Fibroblast of skin of right quadriceps (primary cell): ENCODE measurements at places on chromosomes 16 and 17.

- DNase-seq: no peak
Observed at GRCh38 chr16:50155925-50156324, 2.8 kb downstream of the TENT4B start.

- DNase-seq: no peak
Observed at GRCh38 chr16:77938913-77939312, 83.4 kb upstream of the CLEC3A start.

- DNase-seq: no peak
Observed at GRCh38 chr17:49742166-49742638, 21.7 kb downstream of the FAM117A start.

DNA sequence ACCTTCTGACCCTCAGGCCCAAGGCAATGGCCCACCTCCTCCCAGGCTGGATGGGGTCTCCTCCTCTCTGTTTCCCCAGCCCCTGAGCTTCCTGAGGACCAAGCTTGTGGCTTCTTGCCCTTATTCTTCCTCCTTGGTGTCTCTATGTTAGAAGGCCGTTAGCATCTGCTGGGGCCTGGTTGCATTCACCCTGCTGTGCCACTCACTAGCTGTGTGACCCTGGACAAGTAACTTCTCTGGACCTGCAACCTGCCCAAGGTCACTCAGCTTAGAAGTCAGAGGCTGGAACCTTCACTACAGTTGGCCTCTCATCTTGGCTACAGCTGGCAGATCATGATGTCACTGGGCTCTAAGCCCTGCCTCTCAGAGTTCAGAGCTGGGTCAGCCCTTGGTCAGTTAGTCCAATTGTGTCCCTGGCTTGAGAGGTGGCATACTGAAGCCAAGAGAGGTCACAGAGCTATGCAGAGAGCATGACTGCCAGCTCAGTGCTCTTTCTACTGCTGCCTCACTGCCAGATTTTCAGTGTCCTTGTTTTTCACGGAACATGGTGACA lies 3.0 kb downstream of the MT2A start:
- no peak for DNase-seq

GRCh38 chr17:33086041-33086440 lies 94.4 kb downstream of the SPACA3 start:
- no peak for DNase-seq

DNA sequence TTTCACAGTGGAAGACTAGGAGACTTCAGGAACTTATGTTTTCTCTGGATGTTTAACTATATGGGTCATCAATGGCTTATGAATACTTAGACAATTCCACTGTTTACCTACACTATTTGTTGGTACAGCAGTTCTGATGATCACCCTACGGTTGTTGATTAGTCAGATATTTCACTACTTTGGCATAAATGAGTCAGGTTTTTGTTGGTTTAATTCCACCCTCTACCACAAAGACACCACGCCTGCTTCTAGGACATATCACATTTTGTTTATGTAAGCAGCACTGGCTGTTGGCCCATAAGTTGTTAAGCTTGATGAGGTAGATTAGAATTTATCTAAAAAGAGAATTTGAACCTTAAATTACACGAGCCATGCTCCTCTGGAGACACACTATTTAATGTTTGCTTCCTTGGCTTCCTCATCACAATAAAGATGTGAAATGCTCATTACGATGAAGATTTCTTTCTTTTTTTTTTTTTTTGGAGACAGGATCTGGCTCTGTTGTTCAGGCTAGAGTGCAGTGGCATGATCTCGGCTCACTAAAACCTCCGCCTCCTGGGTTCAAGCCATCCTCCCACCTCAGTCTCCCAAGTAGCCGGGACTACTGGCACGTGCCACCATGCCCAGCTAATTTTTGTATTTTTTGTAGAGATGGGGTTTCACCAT lies 4.3 kb downstream of the GDE1 start:
- peak; percentile 15 for DNase-seq

GRCh38 chr17:5955764-5956163 lies 114.4 kb upstream of the WSCD1 start:
- DNase-seq: no peak

GRCh38 chr17:50934672-50935220 lies 68.6 kb upstream of the TOB1 start:
- DNase-seq: no peak

DNA sequence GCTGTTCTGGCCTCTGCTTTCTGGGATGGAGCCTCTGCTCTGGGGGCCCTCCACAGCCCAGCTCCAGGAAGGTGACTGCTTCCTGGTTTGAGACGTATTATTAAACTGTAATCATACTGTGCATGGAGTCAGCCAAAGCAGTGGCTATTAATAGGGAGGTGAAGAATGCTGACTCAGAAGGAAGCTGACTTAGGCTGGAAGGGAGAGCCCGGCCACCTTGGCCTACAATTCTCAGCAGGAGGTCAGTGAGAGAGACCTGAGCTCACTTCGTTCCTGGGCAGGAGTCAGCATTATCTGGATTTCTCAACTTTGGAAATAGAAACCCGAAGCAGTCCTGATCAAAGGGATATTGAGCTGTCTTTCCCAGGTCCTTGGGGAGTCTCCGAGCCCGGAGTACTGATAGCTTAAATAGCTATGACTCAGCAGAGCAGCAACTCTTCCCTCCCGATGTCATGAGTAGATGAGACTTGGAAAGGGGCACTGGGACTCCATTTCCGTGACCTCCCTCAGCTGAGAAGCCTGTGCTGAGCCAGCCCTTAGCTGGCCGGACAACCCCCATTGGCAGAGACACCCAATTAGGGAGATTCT lies 91.8 kb downstream of the YPEL2 start:
- DNase-seq: peak; percentile 89

DNA sequence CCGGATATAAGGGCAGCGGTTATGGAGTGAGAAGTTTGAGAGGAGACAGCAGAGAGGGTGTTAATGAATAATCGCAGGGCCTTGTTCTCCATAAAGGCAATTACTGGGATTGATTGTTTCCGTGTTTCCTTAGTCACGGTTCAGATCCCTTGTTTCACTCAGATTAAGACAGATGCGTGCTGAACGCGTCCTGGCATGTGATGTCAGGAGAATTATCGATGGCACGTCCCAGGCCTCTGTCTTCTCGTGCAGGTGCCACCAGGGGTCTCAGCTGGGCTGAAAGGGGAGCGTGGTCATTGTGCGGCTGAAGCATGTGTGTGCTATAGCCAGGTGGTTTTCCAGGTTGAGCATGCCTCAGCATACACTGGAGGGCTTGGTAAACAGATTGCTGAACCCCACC lies 142.4 kb upstream of the NOL11 start:
- DNase-seq: no peak

GRCh38 chr17:77266891-77267341 lies 126.1 kb downstream of the SEC14L1 start:
- DNase-seq: peak; percentile 88

GRCh38 chr16:80969114-80969484 lies 37.6 kb downstream of the CMC2 start:
- no peak for DNase-seq

DNA sequence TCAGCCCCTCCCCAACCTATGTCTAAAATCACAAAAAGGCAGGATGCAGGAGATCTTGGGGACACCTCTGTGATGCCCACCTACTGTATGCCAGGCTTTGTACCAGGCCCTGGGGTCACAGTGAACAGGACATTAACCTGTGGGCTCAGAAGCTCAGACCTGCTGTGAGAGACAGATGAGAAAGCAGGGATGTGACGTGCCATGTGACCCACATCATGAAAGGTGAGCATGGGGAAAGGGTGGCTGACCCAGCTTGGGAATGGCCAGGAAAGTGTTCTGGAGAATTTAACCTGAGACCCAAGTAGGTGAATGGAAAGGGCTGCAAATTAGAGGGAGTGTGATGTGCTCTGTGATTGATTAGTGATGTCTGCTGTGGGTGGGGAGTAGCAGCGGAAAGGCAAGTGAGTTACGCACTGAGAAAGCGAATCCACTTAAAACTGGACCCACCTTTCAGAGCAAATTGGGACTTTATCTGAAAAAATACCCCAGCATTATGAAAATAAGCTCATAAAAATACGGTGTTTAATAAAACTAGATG lies 132.2 kb downstream of the IRF8 start:
- no peak for DNase-seq

GRCh38 chr17:71164561-71164960 lies 956.3 kb upstream of the SOX9 start:
- DNase-seq: no peak

DNA sequence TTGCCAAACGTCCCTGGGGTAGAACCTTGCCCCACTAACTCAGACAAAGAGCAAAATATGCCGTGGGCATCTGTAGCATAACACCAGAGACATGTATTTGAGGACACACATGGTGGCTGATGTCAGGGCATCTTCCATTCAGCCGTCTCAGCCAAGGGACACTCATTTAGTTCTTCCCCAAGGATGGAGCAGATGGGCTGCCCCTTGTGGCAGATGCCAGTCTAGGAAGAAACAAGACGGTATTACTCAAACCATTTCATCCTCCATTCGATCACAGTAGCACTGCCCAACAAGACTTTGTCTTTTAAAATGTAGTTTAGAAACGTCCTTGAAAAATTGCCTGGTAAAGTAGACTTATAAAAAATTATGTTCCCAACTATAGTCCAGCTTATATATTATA lies 937.6 kb upstream of the EEF2KMT start:
- no peak for DNase-seq

DNA sequence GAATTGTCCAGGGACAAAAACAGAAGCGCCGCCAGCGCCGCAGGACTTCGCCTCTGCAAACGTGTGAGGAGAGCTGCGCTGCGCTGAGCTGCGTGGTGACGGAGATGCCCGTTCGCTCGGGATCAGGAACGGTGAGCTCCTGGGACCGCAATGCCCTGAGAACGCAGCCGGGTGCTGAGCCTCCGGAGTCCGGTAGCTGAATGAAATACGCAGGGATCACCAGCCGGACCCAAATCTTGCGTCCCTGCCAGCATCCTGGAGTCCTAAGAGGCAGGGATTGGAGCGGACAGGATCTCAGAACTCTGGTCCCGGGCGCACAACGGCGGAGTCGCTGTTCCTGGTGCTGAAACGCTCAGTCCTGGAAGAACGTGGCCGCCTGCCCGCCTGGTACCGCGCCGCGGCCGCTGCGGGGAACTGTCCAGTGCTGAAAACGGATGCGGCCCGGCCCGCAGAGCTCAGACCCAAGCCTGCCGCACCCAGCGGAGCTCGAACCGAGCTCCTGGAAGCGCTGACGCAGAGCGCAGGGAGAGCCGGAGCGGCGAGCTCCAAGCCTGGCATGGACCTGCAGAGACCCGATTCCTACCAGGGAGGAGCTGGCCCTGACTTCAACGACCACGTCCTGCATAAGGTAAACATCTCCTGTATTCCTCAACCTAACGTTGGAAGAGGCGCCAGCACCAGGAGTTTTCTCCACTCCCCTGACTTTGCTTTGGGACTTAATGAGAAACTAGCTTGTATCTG lies 41.5 kb downstream of the CD300LF start:
- peak; percentile 72 for DNase-seq

DNA sequence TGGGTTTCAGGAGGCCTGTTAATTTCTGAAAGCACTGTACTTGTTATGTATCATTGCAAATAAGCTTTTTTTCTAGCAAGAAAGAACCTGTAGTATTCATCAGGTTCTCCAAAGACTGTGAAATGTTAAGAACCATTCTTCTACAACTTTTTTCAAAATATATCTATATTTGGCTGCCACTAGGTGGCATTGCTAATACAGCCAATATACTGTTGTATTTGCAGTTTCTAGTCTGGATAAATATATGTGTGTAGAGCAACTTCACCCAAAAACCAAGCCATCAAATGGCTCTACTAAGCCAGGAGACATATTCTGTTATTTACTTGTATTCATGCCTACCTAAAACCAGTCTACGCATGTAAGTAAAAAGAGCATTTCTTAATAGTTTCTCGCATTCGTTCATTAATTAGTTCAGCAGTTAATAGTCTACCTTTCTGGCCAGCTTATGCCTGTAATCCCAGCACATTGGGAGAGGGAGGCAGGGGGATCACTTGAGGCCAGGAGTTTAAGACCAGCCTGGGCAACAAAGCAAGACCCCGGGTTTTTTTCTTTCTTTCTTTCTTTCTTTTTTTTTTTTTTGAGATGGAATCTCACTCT lies 39.5 kb downstream of the VMP1 start:
- DNase-seq: peak; percentile 56

- DNase-seq: peak; percentile 43
Observed at GRCh38 chr17:46159686-46160085, 33.5 kb downstream of the KANSL1 start.

DNA sequence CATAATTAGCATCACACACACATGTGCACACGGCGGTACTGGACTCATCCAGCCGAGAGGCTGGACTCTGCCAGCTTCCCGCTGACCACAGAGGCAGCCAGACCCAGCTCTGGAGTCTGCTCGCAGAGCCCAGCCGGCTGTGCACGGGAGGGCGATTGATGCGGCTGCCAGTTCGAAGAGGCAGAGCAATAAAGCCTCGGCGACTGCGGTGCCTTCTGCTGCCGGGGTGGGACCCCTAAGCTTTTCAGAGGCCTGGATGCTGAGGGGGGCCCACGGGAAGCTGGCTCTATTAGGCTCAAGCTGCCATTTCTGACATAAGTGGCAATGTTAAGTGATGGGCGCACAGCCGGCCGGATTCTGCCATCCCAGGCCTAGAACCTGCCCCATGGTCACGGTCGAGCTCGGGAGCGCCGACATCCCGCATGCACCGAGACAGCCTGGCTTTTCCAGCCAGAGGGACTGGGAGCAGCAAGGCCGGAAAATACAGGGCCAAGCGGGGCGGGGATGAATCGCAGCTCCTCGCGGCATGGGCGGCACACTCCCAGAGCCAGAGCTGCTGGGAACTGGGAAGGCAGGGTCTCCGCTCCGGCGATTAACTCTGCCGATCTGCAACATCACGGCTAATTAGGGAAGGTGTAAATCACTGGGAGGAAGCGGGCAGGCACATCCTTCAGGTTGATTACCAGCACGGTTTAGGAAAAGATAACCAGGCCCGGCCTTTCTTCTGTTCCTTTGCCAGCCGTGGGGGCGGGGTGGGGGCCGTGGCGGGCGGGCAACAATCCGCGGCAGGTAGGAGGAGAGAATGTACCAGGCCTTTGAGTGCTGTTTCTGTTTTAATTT lies 57.7 kb downstream of the TBC1D16 start:
- DNase-seq: no peak

- DNase-seq: no peak
Observed at GRCh38 chr17:9018726-9019125, 2.6 kb upstream of the NTN1 start.

DNA sequence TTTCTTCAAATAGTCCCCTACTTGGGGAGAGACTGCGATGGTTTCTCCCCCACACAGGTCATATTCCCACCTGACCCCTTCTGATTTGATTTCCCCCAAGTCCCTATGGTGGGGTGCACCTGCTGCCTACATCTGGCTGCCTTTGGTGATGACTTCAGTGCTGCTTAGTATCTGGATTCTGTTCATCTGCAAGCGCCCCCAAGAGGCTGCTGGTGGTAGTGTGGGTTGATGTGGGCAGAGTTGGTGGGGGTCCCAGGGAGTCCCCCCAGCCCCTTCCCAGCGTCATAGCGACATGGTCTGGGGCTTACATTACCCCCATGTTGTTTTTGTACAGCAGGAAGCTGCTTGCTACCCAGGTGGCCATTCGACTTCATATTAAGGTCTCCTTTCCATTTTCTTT lies 99.2 kb downstream of the NTN1 start:
- DNase-seq: no peak

DNA sequence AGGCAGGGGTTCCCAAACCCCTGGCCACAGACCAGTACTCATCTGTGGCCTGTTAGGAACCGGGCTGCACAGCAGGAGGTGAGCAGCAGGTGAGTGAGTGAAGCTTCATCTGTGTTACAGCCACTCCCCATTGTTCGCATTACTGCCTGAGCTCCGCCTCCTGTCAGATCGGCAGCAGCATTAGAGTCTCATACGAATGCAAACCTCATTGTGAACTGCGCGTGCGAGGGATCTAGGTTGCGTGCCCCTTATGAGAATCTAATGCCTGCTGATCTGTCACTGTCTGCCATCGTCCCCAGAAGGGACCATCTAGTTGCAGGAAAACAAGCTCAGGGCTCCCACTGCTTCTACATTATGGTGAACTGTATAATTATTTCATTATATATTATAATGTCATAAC lies 25.1 kb upstream of the RMI2 start:
- no peak for DNase-seq
